ENCODE measurements at places on chromosomes 1 and 21. TPM values are rescaled to one million over a fixed set of nuclear protein-coding genes. Genes with fewer than 3 reads are reported as not detected.

DNA sequence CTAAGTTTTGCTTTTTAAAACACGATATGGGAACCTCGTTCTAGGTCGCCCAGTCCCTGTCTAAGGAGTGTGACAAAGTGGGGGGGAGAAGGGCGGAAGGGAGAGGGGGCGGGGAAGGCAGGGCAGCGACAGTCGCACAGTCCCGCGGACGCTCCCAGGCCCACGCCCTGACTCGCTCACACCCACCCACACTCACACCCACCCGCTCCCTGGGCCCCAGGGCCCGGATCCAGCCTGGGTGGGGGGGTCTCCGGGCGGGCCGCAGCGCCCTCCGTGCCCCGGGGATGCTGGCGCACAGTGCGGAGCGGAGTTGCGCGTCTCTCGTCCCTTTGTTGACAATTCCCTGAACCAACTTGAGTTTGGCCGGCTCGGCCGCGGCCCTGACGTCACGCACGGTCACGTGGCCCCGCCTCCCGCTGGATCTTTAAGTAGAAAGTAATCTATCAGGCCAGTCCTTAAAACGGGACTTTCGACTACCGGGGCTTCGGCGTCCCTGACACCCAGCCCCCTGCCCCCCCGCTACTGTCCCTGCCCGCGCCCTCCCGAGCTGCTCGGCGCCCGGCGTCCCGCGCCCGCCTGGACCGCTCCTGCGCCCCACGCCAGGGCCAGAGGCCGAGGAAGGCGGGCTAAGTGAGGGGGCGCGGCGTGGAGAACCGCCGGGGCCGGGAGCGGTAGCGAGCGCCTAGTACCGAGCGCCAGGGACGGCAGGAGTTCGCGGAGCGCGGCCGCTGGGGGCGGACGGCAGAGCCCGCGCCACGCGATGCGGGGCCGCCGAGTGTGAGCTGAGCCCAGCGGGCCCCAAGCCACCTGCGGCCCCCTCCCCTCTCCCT, at the start of gene FOXD3:
Gene FOXD3 (plus strand): TSS at position 454 of the 830 bp plus-strand sequence. CDS start 492 bp downstream, outside the sequence.
- peaks cover 56% of the 10 kb centered on the region for H3K4me1 ChIP-seq
- peaks cover 77% of the 10 kb centered on the region for H3K27me3 ChIP-seq
- H3K36me3 ChIP-seq, result peaks cover 31% of the 10 kb centered on the region
- DNase-seq, result no peak

- H3K36me3 ChIP-seq, result no peaks in the 10 kb centered on the region
- no peaks in the 10 kb centered on the region for H3K27me3 ChIP-seq
- H3K27ac ChIP-seq, result no peak overlapping the region
- H3K4me1 ChIP-seq, result no peaks in the 10 kb centered on the region
- H3K4me3 ChIP-seq, result no peak overlapping the region
Measured at GRCh38 chr1:213327017-213327667, 276.1 kb downstream of the RPS6KC1 start.

- DNase-seq, result no peak
- H3K4me1 ChIP-seq, result peaks cover 6% of the 10 kb centered on the region
- H3K4me3 ChIP-seq, result no peak overlapping the region
- peaks cover 20% of the 10 kb centered on the region for H3K27me3 ChIP-seq
- no peak overlapping the region for H3K27ac ChIP-seq
- no peaks in the 10 kb centered on the region for H3K36me3 ChIP-seq
Measured at GRCh38 chr1:66605419-66605997, 71.6 kb downstream of the SGIP1 start.

- no peaks in the 10 kb centered on the region for H3K27me3 ChIP-seq
- no peak overlapping the region for H3K27ac ChIP-seq
- H3K4me3 ChIP-seq, result no peak overlapping the region
- peaks cover 53% of the 10 kb centered on the region for H3K4me1 ChIP-seq
- DNase-seq, result no peak
Measured at GRCh38 chr1:155177192-155177917, 3.7 kb downstream of the TRIM46 start.

- H3K4me1 ChIP-seq, result no peaks in the 10 kb centered on the region
- no peak overlapping the region for H3K27ac ChIP-seq
- H3K36me3 ChIP-seq, result no peaks in the 10 kb centered on the region
- H3K4me3 ChIP-seq, result no peak overlapping the region
Measured at GRCh38 chr1:241716915-241717656, 65.0 kb downstream of the WDR64 start.

Gene RPE65
- total RNA-seq, result not detected

Gene AK5
- total RNA-seq, result 0.86 TPM
